ENCODE measurements at places on chromosomes 13 and 19. TPM values are rescaled to one million over a fixed set of nuclear protein-coding genes. Genes with fewer than 3 reads are reported as not detected.

Gene USP12
- polyA plus RNA-seq = 38.9 TPM

- no peak for DNase-seq
Observed at GRCh38 chr19:11337080-11337479, 2.4 kb downstream of the RAB3D start.

Gene VAV1
- 3.1 TPM for polyA plus RNA-seq

GRCh38 chr19:55253842-55254624, 4.8 kb downstream of the PPP6R1 start:
- no peak for DNase-seq

Gene FFAR2
- polyA plus RNA-seq = 0.55 TPM

Gene NEK3
- 55.8 TPM for polyA plus RNA-seq

GRCh38 chr19:38670921-38671398, 23.5 kb downstream of the ACTN4 start:
- no peak for DNase-seq

DNA sequence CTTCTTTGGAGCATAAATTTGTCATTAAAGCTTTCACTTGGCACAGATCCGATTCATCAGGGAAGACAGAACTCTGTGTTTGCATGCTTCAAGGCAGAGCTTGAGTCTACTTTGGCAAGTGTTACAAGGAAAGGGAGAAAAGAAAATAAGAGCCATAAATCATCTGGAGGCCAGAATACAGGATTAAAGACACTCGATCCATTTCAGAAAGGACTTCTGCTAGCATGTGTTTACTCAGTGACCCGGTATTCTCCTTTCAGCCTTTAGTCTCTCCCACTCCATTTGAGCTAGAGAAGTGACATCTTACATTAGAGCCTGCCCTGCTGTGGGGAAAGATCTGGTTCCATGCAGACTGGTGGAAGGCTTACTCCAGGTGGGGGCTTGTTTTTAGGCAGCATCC, 306.4 kb downstream of the KLF5 start:
- DNase-seq = no peak

Gene ZNF540
- 5.1 TPM for polyA plus RNA-seq

DNA sequence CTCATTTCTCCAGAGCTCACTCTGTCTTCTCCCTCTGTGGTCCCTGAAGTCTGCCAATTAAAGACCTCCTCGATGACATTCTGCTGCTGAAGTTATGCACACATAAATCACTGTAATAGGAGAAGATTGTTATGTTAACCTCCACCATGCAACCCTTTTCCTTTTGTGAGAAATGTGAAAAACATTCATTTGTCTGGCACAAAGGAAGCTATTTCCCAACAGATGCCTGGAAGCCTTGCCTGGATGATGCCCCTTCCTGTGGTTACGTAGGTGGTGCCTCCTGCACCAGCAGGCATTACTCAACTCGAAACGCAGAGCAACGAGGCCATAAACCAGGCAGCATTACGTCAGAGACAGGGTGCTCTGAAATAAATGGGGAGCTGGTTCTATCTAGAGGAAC, 327.4 kb upstream of the ZNF507 start:
- DNase-seq = no peak

Gene TGFB1
- 38.2 TPM for polyA plus RNA-seq

DNA sequence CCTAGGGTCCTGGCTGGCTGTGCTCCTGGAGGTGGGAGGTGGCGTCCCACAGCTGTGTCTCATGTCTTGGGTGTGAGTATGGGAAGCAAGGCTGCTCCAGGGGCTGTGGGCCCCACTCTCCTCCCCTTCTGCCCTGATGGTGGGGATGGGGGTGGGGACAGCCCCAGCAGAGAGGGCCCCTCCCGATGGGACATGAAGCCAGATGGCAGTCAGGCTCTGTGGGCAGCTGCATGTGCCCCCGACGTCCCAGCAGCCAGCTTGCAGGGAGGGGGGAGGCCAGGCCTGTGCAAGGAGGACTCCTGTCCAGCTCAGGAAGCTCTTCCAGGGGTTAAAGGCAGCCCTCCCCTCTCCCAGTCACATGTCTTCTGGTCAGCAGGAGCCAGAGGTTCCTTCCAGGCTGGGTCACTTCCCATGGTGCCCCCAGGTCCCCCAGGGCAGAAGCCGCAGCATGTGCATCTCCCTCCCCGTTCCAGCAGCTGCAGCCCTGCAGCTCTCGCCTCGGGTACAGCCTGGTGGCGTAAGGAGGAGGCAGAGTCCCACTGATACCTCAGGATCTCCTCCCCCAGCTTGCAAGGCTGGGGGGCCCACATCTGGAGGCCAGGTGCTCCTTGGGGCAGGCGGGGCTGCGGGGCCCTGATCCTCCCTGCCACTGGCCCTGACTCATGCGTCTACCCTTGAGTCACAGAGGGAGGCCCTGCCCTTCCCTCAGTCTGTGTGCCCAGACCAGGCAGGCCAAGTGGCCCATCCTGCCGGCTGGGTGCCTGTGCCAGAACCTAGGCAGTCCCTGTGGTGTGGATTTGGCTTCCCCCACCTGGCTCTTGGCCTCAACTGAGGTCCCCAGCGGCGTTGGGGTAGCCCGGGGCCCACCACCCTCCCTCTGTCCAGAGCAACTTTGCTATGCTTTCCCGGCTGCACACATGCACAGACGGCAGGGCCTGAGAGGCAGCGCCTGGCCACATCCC, 13.0 kb downstream of the YIPF2 start:
- no peak for DNase-seq

Gene GRIN2D
- polyA plus RNA-seq = 0.25 TPM

- no peak for DNase-seq
Observed at GRCh38 chr13:34913040-34913439, 29.0 kb upstream of the NBEA start.

GRCh38 chr19:45161738-45162607, 1.2 kb upstream of the NKPD1 start:
- no peak for DNase-seq

GRCh38 chr19:45496349-45496953, 396 bp downstream of the RTN2 start:
- peak; percentile 46 for DNase-seq

DNA sequence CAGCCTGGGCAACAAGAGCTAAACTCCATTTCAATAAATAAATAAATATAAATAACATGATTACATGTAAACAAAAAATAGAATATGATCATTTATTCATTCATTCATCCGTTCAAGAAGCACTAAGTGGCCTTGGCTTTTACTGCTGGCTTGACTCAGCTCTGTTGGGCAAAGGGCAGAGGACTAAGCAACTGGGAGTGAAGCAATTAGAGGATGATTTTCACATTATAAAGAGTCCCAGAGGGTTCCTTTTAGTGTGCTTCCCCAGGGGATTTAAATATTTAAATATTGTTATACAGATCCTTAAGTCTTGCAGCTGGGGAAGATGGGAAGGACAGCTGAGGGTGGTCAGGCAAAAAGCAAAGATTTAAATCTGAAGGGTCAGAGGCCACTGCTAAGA, 34.9 kb upstream of the FLT1 start:
- no peak for DNase-seq

- no peak for DNase-seq
Observed at GRCh38 chr19:2478756-2479555, 3.0 kb downstream of the GADD45B start.

- DNase-seq = no peak
Observed at GRCh38 chr13:36353001-36353400, 6.8 kb upstream of the SPART start.

Gene ZNF844
- polyA plus RNA-seq = 20.8 TPM

- DNase-seq = no peak
Observed at GRCh38 chr13:28650284-28650683, 8.6 kb upstream of the POMP start.

Gene LIN37
- 13.0 TPM for polyA plus RNA-seq

GRCh38 chr19:17886515-17886914, 14.8 kb downstream of the SLC5A5 start:
- DNase-seq = no peak

Gene CAB39L
- 9.2 TPM for polyA plus RNA-seq

Gene FUT1
- 8.1 TPM for polyA plus RNA-seq

Gene ZNF506
- polyA plus RNA-seq = 41.0 TPM

DNA sequence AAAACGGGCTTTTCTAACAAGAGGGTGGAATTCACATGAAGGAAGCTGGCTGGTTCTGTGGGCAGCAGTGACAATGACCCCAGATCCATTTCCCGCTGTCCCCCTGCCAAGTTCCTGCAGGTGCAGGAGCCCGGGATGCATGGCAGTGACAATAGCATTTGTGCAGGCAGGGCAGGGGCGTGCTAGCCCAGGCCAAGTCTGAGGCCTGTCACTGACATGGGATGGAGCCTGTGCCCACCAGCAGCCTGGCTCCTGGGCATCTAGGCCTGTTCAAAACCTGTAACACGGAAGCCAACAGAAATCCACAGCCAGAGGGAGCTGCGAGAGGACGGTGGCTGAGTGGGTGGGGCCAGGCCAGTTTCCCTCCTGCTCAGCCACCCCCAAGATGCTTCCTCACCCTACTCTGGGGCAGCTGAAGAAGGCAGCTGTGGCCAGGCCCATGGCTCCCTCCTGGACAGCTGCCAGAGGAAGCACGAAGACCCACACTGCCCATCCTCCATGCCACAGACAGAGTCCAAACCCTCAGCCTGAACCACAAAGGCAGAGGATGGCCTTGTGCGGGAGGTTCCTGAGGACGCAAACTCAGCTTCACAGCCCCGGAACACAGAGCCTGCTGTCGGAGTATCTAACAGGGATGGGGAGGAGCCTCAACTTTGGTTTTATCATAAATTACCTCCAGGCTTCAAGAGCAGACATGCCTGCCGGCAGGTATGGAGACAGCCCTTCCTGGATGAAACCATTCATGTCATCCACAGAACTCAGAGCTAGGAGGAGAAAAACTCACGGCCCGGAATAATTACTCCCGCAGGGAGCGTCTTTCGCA, 74.0 kb downstream of the CEBPG start:
- DNase-seq = no peak

GRCh38 chr19:870963-871401, 11.5 kb downstream of the CFD start:
- DNase-seq = peak; percentile 82

DNA sequence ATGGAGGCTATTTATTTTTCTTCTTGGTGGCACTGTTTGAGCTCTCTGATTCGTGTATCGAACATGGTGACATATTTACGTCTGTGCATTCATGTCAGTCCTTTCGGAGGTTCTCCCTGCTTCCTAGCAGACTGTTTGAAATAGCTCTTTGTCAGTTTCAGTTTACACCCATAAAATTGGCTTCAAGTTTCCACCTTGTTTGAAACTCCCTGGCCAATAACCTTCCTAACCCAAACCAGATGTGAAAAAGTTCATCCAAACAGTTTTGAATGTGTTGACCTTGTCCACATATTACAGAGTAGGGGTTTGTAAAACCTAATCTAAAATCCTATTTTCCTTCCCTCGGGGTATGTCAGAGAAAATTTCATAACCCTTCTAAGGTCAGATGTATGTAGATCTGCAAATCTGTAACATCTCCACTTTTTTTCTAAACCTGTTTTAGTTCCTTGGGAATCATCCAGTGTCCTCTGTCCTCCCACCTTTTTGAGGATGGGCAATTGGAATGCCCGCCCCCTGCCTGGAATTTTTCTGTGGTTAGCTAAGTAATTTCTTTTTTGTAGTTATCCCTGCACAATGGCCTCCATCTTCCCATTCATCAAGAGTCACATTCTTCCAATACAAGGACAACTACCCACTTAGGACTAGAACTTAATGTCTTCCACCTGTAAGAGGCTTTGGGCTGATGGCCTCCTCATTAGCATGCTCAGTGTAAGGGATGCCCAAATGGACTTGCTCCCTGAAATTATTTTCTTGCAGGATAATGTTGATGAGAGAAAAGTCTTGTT, 499.8 kb downstream of the GPC6 start:
- no peak for DNase-seq

GRCh38 chr19:408441-408901, 476 bp downstream of the C2CD4C start:
- peak; percentile 74 for DNase-seq

DNA sequence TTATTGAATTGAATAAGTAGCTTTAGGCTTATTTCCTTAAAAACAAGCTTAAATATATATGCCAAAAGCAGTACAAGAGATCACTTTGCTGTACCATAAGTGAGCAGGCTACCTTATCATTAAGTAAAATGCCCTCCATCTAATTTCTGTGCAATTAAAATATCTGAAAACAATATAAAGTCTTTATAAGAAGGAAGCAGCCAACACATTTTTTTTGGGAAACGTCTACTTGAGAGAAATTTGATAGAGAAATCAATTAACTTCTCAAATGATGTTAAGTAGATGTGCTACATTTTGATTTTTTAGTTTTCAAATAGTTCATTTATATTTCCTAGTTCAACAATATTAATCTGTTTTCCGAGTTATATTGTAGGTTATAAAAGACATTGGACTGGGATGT, 52.5 kb downstream of the GPC5 start:
- DNase-seq = no peak

DNA sequence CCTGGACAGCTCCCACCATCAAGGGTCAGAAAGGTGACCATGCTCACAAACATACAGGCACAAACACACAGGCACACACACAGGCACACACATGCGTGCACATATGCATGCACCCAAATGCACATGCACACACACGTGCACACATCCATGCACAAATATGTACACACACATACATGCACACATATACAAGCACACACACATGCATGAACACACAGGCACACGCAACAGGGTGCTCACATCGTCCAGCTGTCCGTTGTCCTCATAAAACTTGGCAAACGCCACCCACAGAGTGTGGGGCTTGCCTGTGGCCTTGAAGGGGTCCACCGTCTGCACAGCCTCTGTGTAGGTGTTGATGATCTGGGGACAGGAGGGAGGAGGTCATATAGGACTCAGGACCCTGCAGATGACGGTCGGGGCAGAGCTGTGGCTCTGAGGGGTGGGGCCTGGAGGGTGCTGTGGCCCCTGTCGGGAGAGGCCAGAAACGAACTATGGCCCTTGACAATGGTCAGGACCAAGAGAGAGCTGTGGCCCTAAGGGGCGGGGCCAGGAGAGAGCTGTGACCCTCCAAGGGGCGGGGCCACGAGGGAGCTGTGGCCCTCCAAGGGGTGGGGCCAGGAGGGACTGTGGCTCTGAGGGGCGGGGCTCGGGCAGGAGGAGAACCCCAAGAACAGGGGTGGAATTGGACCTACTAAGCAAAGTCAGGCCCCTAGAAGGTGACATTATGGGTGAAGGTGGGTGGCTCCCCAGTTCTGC, 6.2 kb downstream of the XAB2 start:
- DNase-seq = no peak

- no peak for DNase-seq
Observed at GRCh38 chr13:102293723-102294122, 108.1 kb downstream of the FGF14 start.

DNA sequence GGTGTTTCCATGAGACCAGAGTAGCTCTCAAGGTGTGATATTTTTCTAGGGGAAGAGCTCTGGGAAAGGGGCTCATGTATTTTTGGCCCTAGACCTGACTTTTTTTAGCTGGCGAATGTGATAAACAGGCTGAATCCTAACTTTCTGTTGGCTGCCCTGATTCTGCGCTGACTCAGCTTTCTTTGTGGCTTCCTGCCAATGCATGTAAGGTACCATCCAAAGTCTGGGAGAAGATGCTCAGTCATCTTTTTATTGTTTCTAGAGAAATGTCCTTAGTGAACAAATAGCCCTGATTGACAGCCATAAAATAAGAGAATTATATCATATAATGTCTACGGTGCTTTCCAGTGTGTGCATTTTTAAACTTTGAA, 113.6 kb upstream of the MBNL2 start:
- DNase-seq = no peak

Gene FLT1
- polyA plus RNA-seq = 26.4 TPM

- peak; percentile 87 for DNase-seq
Observed at GRCh38 chr19:12788682-12789097, 2.6 kb upstream of the JUNB start.

Gene CYP2F1
- polyA plus RNA-seq = 0.27 TPM

- peak; percentile 38 for DNase-seq
Observed at GRCh38 chr19:28437390-28438346, 775.3 kb downstream of the UQCRFS1 start.

All from left lung (tissue), 14 donors.